ENCODE measurements at places on chromosomes 11 and 22.

DNA sequence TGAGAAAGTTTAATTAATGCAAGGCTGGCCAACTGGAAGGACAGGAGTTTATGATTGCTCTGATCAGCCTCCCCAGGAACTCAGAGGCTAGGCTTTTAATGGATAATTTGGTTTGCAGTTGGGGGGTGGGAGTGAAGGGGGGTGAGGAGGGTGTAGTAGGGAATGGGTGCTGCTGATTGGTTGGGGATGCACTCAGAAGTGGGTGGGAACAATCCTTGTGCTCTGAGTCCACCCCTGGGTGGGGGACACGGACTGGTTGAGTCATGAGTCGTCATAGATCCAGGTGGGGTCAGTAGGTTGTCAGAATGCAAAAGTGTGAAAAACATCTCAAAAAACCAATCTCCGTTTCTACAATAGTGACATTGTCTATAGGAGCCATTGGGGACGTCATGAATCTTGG lies 20.9 kb upstream of the CYB5R3 start:
- DNase-seq = no peak

DNA sequence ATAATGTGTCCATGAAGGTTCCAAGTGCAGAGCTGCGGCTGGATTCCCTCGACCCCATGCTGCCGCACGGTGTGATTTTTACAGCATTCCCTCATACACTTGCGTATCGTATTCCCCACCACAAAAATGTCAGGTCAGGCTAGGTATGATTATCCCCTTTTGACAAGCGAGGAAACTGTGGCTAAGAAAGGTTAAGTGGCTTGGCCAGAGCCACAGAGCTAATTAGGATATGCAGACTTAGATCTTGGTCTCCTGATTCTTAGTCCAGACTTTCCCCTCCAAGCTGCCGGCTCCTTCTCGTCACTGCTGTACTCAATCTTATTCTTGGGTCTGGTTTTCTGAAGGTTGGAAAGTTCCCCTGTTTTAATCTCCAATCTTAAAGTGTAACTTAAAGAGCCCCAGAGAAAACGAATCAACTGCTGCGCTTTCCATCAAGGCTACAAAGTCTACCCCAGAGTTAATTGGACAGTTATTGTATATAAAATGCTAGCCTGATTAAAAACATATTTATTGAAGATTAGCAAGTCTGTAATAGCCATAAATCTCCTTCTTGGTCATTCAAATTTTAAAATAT lies 176.6 kb downstream of the ADAMTS15 start:
- DNase-seq = no peak

DNA sequence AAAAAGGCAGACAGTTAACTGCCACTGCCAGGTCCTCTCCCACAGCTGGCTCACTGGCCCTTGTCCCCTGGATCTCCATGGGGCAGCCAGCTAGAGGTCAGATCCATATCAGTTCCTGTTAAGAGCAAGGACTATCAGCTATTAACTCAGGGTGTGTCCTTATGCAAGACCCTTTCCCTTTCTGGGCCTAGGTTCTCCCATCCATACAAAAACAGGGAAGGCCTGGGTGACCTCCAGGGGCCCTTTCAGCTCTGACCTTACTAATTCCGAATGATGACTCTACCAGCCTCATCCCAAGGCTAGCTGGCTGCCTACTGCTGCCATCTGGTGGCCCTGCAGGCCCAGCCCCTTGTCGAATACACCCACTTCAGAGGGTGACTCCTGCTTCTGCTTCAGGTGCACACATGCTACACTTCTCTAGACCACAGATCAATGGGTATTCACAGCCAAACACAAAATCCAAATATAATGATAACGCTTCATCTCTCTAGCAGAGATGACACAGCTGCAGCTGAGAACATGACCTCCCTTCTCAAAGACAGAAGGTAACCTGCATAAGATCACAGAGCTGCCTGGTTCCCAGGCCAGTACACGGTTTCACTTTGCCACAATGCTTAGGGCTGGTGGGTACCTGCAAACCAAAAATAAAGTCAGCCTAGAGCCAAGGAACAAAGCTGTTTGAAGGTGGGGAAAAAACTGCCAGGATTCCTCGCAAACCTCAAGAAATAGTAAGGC lies 34.1 kb downstream of the SERGEF start:
- DNase-seq = peak; percentile 53

GRCh38 chr11:33507356-33507755 lies 193.3 kb downstream of the C11orf91 start:
- DNase-seq = no peak

GRCh38 chr11:62539238-62539925 lies 7.2 kb downstream of the AHNAK start:
- DNase-seq = no peak

DNA sequence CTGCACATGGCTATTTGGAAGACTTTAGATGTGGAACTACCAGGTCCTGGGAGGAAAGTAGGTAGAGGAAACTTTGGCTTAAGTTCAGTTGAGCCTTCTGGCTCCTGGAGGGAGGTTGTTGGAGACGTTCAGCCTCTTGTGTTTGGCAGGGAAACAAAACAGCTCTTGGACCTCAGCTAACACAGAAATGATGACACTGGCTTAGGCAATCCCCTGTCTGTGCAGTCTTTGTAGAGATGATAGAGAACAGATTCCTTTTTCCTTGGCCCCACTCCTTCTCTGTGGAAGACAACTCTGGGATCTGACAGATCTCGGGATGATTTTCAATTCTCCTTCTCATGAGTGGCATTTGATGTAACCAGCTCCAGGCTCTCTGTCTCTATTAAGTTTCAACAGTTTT lies 428.5 kb downstream of the TMEM135 start:
- DNase-seq = no peak

GRCh38 chr22:46086577-46087335 lies 63.6 kb upstream of the PPARA start:
- no peak for DNase-seq

GRCh38 chr11:129611661-129612446 lies 203.8 kb upstream of the TMEM45B start:
- peak; percentile 27 for DNase-seq

DNA sequence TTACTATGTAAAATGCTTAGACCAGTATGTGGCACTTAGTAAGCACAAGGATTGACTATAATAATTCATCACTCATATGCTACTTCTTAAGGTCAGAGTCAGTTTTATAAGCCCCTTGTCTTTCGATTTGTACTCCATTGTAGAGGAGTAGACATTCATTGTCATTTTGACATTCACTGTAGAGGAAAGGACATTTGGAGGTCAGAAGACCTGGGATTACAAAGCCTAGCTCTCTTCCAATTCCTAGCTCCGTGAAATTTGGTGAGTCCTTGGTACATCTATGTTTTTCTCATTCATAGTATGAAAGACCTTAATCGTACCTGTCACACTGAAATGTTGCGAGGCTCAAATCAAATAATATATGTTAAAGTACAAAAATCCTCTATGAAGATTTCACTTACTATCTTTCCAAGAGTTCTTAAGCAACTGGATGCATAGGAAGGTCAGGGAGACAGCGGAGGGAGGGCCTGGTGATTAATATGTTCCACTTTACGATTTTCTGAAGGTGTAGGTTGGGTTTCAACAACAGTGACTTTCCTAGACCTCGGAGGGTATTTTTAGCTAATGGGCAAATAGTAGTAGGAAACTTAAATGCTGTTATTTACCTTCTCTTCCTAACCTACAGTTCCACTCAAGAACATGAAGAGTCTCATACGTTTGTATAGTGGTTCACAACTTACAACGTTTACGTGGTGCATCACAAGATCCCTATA lies 1.4 kb upstream of the EMSY start:
- DNase-seq = no peak

All from NCI-H1105 (cell line).